T follicular helper cell (primary cell): ENCODE measurements at places on chromosomes 2 and 18.

GRCh38 chr2:200749631-200750322 lies 61.9 kb upstream of the BZW1 start:
- no peak for DNase-seq

DNA sequence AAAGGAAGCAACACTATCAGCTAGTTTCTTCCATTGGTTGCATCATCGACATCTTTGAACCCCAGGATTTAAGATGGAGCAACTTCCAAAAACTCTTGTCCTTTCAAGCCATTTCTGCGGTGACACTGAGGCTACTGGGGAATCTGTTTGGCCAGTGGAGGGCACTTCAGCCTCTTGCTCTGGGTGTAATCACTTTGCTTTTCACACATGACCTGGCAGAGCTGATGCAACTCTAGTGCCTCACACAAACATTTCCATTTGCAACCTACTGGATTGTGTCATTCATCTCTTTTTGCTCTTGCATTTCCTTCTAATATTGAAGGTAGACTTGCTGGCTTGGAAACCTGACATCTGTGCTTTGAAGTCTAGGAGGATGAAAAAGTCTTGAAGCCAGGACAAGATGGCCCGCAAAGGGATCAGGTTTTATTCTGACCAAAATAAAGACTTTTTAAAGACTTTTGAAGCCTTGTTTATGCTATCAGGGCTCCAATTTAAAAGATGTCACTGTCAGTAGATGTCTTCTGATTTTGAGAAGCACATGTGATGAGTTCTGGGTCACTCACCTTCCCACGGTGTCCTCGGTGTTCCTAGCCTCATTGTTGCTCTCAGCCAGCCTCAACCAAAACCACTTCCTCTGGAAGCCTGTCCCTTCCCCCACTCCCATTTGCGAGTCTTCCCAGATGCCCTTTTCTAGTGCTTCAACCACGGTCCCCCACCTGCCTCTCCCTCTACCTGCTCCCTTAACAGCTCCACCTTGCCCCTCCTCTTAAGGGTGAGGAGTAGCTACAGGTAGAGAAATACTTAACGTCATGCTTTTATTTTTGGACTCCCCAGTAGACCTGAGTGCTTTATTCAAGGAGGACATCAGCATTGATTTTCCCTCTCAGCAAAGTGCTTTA lies 69.7 kb upstream of the KCNE4 start:
- DNase-seq: no peak

- DNase-seq: no peak
Measured at GRCh38 chr2:65666156-65666725, 233.8 kb upstream of the SPRED2 start.

- no peak for DNase-seq
Measured at GRCh38 chr18:55136258-55136657, 177.0 kb upstream of the CCDC68 start.

DNA sequence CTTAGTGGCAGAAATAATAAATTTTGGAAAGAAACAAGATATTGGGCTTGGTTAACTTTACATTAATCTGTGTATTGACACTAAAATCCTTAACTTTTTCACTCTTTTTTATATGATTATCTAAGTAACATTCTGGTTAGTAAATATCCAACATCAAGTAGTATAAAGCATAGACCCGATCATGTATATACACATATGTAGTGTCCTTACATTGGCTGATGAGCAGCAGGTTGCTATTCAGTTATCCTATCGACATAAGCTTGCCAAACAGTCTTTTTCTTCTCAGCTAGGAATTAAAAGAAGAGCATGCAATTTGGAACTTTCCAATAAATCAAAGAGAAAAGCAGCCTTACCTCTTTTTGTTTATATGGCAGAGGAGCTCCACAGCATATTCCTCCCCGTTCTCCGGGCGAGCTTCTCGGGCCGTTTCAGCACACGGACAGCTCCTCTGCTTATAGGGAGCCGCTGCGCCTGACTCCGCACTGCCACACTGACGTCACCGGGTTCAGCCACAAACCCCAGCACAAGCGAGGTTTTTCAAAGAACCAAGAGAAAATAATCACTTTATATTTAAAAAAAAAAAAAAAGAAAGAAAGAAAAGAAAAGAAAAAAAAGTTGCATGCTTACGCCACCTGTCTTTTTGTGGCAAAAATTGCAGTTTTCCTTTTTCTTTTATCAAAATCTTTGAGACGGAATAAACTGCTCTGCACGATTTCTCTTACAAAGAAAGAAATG lies at the start of gene SCG2:
Gene SCG2 (minus strand): TSS at position 430 of the 735 bp plus-strand sequence. CDS start 3,079 bp downstream, outside the sequence.
- DNase-seq: no peak
